D341Med (cell line): ENCODE measurements at places on chromosomes 7 and 10.

- DNase-seq, result no peak
These were observed 97.6 kb upstream of the TBX20 start for GRCh38 chr7:35351466-35351865.

DNA sequence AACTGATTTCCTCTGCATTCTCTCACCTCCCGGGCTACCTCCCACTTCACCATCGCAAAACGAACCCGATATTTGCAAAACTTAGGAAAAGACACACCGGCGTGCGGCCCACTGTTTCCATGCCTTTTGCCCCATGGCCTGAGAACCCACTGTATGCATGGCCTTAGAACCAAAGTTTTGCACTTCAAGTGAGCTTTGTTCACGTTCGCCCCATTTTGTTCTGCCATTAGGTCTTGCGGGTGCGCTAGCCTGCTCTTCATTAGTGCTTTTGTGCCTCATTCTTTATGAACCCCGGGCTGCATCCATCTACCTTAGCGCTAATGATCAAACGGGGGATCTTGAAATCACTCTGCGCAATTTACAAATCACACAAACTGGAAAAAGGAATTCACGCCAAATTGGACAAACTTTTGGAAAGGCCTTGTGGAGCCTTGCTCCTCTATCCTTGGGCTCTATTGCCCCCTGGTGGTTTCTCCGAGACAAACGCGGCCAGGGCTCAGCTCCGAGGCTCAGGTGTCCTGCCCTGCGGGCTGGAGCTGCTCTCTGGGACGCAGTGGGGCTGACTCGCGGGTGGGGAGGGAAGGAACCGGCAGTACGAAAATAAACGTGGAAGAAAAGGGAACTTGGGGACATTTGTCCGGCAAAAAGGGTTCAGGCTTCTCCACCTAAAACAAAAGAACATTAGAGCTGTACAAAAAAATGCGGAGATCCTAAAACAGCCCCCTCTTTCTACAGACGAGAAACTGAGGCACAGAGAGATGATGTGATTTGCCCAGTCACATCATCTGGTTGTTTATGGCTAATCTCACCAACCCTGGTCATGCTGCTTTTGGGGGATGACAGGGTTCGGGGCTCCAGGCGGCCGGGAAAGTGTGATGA, 300.4 kb upstream of the NFE2L3 start:
- DNase-seq, result peak; percentile 80

DNA sequence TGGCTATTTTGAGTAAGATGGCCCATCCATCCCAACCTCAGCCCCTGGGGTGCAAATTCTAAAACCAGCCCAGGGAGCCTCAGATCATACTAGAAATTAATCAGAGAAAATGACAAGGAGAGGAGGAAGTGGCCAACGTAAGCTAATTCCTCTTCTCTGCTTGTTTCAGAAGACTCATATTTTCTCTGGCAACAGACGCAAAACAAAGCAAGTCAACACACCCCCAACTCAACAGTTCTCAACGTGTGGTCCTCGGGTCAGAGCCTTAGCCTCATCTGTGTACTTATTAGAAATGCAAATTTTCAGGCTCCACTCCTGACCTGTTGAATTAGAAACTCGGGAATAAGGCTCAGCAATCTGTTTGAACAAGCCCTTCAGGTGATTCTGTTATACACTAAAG, 413.9 kb upstream of the AUTS2 start:
- no peak for DNase-seq

DNA sequence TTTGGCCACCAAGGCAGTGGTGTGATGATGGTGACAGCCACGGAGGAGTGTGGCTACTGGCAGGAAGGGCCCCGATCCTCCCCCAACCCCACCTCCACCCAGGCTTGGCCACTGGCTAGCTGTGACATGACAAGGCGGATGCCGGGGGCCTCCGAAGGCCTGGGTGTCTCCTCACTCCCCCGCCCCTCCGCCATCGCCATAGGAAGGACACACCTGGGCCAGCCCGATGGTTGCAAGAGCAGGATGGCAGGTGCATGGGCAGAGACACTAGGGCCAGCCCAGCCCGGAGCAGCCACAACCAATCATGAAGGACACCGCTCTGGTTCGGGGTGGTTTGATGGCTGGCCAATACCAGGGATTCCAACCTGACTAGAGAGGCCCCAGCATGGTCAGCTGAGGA, 81.0 kb downstream of the PTPRN2 start:
- no peak for DNase-seq

GRCh38 chr10:34206935-34207268, 608.2 kb downstream of the PARD3 start:
- no peak for DNase-seq

GRCh38 chr7:92633211-92633906, 43.2 kb upstream of the FAM133B start:
- DNase-seq, result no peak

DNA sequence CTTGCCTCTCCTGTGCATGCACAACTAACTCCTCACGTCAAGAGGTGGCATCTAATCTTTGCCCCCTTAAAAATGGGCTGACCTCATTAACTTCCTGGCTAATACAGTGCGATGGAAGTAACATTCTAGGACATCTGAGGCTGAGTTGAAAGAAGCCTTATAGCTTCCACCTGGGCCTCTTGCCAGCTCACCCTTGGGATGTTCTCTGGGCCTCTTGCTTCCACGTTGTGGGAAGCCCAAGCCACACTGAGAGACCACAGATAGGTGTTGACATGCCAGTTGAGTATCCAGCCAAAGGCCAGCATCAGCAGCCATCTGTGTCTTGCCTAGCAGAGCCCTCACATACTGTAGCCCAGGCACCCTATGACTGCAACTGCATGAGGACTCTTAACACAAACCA, 60.8 kb upstream of the GDF10 start:
- DNase-seq, result peak; percentile 9

GRCh38 chr7:131482800-131483199, 73.6 kb downstream of the PODXL start:
- no peak for DNase-seq

DNA sequence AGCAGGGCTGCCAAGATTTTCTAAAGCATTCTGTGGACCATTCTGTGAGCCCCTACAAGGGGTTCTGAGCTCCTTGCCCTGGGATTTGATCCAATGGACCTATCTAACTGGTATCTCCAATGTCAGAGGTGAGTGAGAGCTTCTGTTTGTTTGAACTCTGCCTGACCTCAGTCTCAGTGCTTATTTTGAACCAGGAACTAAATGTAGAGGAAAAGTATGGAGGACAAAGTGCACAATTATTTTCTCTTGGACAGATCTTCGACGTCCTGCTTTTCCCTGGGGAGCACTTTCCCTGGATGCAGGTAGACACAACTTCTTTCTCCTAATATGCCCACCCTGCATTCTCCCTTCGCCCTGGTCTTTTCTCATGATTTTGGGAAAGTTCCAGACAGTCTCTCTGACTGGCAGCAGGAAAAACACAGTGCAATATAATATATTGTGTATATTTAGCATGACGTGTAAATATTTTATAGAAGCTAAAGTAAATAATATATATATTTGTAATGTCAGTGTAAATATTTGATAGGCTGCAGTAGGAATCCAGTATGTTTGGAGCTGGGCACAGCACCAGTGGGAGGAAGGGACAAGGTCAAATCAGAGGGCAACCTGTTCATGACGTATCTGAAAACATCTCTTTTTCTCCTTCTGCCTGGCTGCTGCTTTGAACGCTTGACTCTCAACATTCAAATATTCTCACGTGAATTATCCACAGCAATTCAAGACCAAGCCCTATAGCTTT, 184.0 kb upstream of the LYZL1 start:
- DNase-seq, result no peak

- DNase-seq, result no peak
These were observed 7.6 kb upstream of the ORAI2 start for GRCh38 chr7:102425639-102426267.

DNA sequence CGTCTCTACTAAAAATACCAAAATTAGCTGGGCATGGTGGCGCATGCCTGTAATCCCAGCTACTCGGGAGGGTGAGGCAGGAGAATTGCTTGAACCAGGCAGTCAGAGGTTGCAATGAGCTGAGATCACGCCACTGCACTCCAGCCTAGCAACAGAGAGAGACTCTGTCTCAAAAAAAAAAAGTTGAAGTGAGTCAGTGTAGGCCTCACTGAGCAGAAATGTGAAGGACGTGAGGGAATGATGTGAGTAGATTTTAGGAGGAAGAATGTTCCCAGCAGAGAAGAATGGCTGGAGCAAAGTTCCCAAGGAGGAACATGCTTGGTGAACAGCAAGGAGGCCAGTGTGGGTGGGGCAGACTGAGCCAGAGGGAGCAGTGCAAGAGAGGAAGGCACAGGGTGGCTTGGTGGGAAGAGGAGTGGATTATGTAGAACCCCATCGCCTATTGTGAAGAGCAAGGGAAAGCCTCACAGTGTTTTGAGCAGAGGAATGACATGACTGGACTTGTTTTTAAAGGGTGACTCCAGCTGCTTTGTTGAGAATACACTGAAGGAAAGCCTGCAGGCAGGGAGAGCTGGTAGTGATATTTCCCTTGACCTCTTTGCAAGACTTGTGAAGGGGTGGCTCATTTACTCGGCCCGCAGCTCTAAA, 708.7 kb downstream of the SUGCT start:
- no peak for DNase-seq

DNA sequence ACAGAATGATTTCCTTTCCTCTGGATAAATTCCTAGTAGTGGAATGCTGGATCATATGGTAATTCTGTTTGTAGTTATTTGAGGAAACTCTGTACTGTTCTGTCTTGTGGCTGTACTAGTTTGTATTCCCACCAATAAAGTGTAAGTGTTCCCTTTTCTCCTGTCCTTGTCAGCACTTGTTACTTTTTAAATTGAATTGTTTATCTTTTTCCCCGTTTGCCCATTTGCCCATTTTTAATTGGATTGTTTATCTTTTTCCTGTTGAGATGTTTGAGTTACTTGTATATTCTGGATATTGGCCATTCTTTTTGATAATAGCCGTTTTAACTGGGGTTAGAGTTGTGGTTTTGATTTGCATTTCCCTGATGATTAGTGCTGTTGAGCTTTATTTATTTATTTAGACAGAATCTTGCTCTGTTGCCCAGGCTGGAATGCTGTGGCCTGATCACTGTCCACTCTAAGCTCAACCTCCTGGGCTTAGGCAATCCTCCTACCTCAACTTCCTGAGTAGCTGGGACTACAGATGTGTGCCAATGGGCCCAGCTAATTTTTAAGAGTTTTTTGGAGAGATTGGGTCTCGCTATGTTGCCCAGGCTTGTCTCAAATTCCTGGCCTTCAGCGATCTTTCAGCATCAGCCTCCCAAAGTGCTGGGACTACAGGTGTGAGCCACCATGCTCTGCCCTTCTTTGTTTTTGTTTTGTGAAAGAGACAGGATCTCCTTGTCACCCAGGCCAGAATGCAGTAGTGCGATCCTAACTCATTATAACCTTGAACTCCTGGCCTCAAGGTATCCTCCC, 23.0 kb downstream of the BMPR1A start:
- no peak for DNase-seq

DNA sequence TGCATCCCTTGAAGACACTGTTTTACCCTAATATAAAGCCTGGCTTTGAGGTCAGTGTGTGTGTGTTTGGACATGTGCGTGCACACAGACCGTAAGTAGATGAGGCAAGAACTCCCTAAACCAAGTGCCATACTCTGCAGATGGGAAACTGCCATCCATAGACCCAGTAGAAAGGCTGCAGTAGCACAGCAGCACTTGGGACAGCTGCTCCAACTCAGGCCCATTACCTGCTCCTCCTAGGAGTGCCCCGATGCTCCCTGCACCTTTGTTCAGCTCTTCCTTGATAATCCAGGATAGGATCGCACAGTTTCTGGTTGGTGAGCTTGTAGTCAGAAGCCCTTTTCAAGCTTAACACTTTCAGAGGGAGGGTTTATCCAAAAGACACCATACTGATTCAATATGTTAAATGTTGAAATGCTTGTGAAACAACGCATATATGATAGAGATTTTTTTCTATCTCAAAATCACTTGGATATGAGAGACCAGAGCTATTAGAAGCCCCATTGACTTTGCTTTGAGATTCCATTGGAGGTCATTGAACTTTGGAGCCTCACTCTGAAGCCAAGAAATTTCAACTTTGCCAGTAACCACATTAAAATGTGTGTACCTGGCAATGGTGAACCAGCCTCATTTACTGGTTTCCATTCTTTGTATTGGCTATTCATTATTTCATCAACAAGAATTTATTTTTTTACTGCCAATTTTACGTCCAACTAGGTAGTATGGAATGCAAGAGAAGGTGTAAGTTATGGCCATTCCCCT, 757.0 kb upstream of the GALNT17 start:
- no peak for DNase-seq

GRCh38 chr10:84588971-84589370, 260.6 kb downstream of the CCSER2 start:
- no peak for DNase-seq

GRCh38 chr10:5013385-5013784, 9.7 kb upstream of the AKR1C2 start:
- no peak for DNase-seq

GRCh38 chr7:123888192-123888591, 36.8 kb upstream of the SPAM1 start:
- no peak for DNase-seq

GRCh38 chr10:43874984-43875383, 226.3 kb upstream of the ZNF32 start:
- DNase-seq, result no peak
